ENCODE measurements at places on chromosomes 11 and 22.

DNA sequence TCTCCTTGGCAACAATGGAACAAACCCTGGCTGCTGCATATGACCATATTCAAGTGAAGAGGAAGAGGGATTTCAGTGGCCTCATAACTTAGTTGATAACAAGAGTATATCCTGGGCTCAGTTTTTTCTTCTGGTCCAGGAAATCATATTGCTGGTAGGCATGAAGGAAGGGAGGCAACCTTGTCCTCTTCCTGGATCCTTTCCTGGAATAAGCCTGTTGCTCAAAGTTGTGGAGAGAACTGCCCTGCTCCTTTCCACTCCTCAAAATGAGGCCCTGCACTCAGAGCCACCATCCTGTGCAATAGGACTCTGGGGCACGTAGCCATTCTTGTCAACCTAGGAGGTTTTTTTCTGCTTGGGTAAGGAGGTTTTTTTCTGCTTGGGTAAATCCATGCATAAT, 128.7 kb upstream of the PITPNB start:
- no peak for DNase-seq

DNA sequence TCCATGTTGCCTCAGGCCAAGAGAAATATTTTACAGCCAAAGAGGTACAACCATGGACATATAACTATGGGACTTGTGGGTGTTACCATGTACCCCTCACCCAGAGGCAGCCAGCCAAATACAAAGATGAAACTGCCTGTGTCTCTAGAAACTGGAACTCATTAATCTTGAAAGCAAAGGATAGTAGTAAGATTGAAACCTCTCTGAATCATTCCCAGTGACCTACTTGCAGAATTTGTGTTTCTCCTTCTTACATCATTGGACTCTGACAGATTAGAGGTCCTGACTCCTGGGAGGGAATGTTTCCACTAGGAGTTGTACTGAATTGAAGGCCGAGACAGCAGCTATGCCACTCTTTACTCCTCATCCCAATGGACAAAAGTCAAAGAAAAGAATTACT, 257.4 kb upstream of the UBASH3B start:
- DNase-seq, result peak; percentile 65

- no peak for DNase-seq
These were observed 11.7 kb downstream of the KRTAP5-6 start for GRCh38 chr11:1708716-1709115.

- peak; percentile 15 for DNase-seq
These were observed 156.8 kb downstream of the SPON1 start for GRCh38 chr11:14119357-14119756.

GRCh38 chr11:100484948-100485347, 202.1 kb upstream of the ARHGAP42 start:
- DNase-seq, result no peak

- DNase-seq, result peak; percentile 73
These were observed 43.9 kb downstream of the CCDC34 start for GRCh38 chr11:27319072-27319471.

DNA sequence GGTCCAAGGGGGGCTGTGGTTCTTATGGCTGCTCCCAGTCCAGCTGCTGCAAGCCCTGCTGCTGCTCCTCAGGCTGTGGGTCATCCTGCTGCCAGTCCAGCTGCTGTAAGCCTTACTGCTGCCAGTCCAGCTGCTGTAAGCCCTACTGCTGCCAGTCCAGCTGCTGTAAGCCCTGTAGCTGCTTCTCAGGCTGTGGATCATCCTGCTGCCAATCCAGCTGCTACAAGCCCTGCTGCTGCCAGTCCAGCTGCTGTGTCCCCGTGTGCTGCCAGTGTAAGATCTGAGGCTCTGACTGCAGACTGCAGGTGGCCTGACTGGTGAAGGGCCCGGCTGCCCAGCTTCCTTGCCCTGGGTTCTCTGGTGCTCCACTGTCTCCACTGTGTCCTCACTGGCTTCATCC, 696 bp downstream of the KRTAP5-5 start:
- DNase-seq, result no peak

DNA sequence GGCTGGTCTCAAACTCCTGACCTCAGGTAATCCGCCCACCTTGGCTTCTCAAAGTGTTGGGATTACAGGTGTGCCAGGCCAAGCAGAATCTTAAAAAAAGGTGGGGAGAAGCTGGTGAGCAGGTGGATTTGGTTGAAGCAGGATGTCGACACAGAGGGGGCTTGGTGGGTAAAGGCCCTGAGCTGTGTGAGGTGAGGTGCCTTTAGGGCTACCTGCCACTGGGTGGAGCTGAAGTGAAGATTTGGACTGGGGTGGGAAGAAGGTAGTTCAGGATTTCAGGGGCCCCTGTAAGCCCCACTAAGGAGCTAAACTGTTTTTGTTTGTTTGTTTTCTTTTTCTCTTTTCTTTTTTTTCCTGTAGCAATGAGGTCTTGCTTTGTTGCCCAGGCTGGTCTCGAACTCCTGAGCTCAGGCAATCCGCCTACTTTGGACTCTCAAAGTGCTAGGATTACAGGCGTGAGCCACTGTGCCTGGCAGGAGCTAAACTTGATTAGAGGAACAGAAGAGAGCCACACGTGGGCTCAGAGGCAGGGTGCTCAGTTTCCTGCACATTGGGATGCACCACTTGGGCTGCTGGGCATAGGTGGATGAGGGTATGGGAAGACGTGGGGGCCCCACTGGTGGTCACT, 6.0 kb downstream of the P2RX6 start:
- no peak for DNase-seq

- DNase-seq, result no peak
These were observed 46.5 kb upstream of the SOX6 start for GRCh38 chr11:16402654-16403447.

DNA sequence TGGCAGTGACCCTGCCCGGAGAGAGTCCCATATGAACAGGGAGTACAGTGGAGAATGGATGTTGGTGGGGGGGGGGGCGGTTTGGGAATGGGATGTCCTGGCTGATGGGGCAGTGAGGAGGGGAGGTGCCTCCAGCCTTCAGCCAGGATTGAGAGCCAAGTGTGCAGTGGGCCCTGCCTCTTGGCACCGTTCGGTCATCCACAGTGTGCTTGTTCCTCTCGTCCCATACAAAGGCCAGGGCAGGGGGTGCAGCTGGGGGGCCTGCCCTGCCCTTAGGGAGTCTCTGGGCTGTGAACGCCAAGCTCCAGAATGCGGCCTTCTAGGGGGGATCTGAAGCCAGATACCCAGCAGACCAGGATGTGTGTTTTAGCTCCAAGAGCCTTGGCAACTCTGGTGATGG, 34.0 kb downstream of the KCNC1 start:
- DNase-seq, result no peak

- DNase-seq, result no peak
These were observed 36.1 kb downstream of the AMBRA1 start for GRCh38 chr11:46557684-46558151.

GRCh38 chr11:112863305-112863704, 97.9 kb upstream of the NCAM1 start:
- DNase-seq, result no peak

GRCh38 chr22:47445212-47445611, 682.8 kb downstream of the TBC1D22A start:
- no peak for DNase-seq

DNA sequence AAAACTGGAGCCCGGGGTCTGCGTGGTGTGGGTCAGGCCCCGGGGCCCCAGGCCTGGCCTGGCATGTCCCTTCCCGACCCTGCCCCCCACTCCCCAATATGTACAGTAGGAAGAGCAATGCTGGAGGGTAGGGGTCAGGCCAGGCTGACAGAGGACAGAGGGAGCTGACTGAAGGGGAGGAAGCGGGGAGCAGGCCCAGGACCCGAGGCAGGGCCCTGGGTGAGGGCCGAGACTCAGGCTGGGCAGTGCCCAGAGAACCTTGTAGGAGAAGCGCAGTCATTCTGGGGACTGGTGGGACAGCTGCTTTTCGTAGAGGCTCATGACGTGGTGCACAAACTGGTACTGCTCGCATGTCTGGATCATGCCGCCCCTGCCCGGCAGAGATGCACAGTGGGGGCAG, 2.7 kb upstream of the IGSF22 start:
- no peak for DNase-seq

- DNase-seq, result no peak
These were observed 28.0 kb downstream of the FADD start for GRCh38 chr11:70230840-70231710.

GRCh38 chr11:61695917-61696316, 15.7 kb downstream of the DAGLA start:
- DNase-seq, result peak; percentile 90

- peak; percentile 59 for DNase-seq
These were observed at the start of gene CADM1 for GRCh38 chr11:115504276-115505158. Gene CADM1, minus strand, starts transcription at chr11:115504415.

GRCh38 chr11:68506908-68507307, 46.4 kb downstream of the PPP6R3 start:
- no peak for DNase-seq

GRCh38 chr22:24404561-24405275, 22.7 kb upstream of the ADORA2A start:
- DNase-seq, result no peak

DNA sequence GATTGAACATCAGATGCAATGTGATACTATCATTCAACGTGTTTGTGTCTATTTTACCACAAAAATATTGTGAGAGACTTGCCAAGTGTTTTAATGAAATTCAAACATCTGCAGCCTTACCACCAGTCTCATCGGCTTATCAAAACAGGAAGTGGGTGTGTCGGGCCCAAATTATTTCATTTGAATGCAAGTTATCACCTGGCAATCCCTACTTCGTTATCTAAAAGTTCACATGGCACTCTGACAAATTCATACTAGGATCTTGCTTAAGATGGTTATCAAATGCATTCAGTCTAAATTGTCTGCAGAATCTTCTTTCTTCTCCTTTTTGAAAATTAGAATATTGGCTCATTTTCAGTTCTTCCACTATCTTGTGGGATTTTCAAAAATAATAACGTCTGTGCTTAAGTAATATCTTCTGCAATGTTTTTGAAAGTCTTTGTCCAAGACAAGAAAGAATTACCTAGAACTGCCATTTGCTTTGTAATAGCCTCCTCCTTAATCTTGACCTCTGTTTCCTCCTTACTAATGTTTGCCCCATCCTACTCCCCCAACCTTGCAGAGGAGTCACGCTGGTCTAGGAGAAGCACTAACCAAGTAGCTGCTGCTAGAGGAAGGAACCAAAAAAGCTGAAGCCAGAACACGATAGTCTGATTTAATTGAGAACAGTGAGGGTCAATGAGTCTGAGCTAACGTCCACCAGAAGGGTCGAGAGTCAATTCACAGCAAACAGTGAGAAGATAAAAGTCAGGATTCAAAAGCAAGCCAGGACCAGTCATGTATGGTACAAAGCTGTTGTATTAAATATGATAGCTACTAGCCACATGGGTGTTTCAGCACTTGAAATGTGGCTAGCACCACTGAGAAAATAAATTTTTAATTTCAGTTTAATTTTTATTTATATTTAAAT, 10.2 kb upstream of the BIRC3 start:
- no peak for DNase-seq

GRCh38 chr11:87545858-87546257, 508.1 kb downstream of the TMEM135 start:
- no peak for DNase-seq

DNA sequence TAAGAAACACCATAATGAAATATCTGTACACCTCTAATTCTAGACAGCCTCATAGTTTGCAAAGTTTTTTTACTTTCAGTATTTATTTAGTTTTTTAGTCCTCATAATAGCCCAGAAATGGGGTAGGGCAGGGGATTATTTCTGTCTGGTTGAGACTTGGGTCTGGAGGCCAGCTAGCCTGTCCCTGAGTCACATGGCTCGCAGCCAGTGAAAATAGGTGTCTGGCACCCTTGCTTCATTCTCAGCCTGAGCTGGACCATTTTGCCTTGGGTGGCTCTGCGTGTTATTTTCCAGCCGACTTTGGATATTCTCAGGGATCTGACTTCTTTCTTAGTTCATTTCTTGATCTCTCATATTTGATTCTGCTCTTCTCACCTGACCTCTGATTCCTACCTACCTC, 123.9 kb upstream of the NARS2 start:
- no peak for DNase-seq

- no peak for DNase-seq
These were observed 9.6 kb downstream of the CYB561A3 start for GRCh38 chr11:61352038-61352437.

GRCh38 chr11:70551351-70552166, 153.2 kb downstream of the CTTN start:
- DNase-seq, result no peak

GRCh38 chr22:36442506-36443197, 38.8 kb downstream of the TXN2 start:
- DNase-seq, result no peak

- no peak for DNase-seq
These were observed 82.3 kb downstream of the JRKL start for GRCh38 chr11:96472085-96472484.

DNA sequence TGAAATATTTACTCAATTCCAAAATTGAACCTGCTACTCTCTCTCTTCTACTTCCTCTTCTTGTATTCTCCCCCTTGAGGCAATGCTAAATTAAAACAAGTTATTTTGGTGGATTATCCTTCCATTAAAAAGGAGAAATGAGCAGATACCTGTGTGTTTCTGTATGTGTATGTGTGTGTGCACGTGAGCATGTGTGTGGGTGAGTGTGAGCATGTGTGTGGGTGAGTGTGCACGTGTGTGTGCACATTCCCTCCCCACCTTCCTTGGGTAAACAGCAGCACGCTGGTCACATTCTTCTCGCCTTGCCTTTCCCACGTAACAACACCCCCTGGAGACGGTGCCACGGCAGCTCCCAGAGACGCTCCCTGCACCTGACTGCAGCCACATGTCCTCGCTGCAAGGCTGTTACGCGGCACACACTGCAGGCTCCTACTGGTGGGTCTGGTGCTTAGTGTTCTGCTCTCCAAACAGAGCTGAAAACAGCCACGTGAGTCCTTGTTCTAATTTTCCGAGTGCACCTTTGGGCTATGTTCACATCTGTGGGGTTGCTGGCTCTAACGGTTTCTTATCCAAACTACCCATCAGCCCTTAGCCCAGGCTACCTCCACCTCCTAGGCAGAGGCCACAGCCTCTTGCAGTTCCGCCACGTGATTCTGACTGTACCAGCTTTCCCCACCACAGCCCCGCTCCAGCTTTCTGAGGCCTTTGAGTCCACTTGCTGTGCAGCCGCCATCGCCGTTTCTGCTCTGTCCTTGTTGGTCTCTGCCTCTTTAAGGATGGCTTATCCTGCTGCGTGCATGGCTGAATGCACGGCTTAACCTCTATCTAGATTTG, 123.4 kb downstream of the CTTN start:
- no peak for DNase-seq

DNA sequence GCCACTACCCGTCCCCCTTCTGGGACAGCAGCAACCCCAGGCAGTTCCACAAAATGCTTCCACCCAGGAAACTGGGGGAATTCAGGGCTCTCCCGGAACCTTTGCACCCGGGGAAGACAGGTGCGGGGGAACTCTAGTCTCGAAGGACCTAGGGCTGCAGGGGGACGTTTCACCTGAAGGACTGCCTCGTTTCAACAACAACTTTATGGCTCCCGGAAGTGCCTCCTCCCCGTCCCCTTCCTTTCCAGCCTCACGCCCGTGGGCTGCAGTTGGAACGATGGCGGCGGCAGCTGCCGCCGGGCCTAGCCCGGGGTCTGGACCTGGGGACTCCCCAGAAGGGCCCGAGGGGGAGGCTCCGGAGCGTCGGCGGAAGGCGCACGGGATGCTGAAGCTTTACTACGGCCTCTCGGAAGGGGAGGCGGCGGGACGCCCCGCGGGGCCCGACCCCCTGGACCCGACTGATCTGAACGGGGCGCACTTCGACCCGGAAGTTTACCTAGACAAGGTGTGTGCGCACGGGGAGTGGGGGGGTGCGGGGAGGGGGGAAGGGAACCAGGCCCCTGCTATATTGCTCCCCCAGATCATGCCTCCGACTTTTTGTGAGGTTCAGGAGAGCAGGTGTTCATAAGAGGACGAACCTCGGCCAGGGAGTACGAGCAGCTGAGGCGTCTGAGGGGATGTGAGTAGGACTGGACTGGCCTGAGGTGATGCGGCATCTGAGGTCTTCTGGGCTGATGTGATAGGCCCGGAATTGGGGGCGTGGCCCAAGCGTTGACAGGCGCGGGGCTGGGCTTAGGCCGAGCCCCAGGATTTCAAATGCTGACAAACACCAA, at the start of gene VPS51:
VPS51 (plus strand) TSS at position 241 of the 833 bp plus-strand sequence; CDS start at position 278, 37 bp downstream.
- DNase-seq, result peak; percentile 86

Data from activated CD4-positive, alpha-beta T cell treated with anti-CD3 and anti-CD28 coated beads, Interleukin-2, Interleukin-4, amounts not matched to agents 100 ng/mL and 50 ng/mL, durations not matched to agents 16 hours and 8 hours (primary cell).